ENCODE measurements at places on chromosomes 13 and 19.

- no peak for DNase-seq
Measured at GRCh38 chr13:92179223-92179622, 780.8 kb downstream of the GPC5 start.

- no peak for DNase-seq
Measured at GRCh38 chr19:29683009-29683408, 17.7 kb downstream of the PLEKHF1 start.

GRCh38 chr13:112104881-112105234 is 37.9 kb downstream of the SOX1 start:
- DNase-seq: no peak

- DNase-seq: no peak
Measured at GRCh38 chr13:46113596-46113995, 8.8 kb upstream of the CPB2 start.

- DNase-seq: no peak
Measured at GRCh38 chr19:28549680-28550277, 663.2 kb downstream of the UQCRFS1 start.

DNA sequence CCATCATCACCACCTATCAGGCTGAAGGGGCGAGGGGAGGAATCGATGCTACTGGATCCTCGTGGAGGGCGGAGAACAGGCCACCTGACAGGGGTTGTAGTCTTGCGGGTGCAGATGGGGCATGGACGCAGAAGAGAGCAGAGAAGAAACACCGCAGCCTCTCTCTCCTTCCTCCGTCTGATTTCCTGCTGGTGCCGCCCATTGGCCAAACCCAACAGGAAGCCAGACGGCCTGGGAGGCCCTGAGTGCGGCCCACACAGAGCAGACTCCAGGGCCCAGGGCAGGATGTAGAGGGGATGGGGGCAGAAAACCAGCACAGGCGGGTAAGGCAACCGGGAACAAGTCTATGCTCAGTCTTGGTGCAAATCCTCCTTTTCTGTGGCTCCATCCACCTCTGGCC is 15.4 kb downstream of the CEBPA start:
- DNase-seq: no peak

DNA sequence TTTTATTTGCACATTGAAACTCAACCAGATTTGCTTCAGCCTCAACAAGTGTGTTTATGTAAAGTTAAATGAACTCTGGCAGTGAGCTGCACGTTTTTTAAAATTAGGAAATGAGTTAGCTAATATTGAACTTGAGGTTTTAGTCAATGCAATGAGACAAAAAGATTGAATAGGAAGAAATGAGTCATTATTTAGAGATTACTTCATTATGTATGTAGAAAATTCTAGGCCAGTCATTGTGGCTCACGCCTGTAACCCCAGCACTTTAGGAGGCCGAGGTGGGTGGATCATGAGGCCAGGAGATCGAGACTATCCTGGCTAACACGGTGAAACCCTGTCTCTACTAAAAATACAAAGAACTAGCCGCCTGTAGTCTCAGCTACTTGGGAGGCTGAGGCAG is 22.8 kb upstream of the CD70 start:
- no peak for DNase-seq

GRCh38 chr13:37640499-37640898 is 41.9 kb upstream of the POSTN start:
- no peak for DNase-seq

- DNase-seq: no peak
Measured at GRCh38 chr13:90477216-90477615, 870.3 kb upstream of the MIR17HG start.

GRCh38 chr13:23950736-23951510 is 53.6 kb upstream of the C1QTNF9B start:
- DNase-seq: no peak

DNA sequence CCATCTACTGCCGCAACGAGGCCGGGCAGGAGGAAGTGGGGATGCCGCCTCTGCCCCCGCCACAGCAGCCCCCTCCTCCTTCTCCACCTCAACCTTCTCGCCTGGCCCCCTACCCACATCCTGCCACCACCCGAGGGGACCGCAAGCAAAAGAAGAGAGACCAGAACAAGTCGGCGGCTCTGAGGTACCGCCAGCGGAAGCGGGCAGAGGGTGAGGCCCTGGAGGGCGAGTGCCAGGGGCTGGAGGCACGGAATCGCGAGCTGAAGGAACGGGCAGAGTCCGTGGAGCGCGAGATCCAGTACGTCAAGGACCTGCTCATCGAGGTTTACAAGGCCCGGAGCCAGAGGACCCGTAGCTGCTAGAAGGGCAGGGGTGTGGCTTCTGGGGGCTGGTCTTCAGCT is 3.4 kb upstream of the NUP62 start:
- DNase-seq: no peak

DNA sequence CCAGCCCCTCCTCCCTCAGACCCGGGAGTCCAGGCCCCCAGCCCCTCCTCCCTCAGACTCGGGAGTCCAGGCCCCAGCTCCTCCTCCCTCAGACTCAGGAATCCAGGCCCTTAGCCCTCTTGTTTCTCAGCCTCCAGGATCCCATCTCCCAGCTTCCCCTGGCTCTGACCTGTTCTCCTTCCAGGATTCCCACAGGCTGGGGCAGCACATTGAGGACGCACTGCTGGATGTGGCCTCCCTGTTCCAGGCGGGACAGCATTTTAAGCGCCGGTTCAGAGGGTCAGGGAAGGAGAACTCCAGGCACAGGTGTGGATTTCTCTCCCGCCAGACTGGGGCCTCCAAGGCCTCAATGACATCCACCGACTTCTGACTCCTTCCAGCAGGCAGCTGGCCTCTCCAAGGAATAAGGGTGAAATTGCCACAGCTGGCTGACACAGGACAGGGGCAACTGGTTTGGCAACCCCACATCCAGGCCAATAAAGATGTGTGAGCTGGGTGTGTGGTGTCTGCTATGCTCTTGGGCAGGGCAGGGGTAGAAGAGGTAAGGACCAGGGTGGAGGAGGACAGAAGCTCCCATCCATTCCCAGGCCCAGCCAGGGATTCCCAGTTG is 22.4 kb downstream of the CPT1C start:
- DNase-seq: no peak

DNA sequence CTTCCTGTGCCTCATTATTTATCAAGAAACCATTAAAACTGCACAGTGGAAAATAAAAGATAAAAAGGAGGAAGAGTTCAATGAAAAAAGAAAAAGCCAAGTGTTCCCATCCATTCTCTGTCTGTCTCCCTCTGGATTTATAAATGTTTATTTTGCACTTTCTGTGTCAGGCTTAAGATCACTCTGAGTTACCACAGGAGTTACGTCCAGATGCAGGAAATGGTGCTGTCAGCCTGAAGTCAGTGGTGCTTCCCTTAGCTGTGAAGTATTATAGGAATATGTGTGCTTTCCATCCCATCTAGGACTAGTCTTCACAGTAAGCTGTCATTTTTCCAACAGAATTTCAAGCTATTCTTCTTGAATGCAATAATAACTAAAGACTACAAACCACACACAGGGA is 420.2 kb downstream of the KCTD12 start:
- no peak for DNase-seq

DNA sequence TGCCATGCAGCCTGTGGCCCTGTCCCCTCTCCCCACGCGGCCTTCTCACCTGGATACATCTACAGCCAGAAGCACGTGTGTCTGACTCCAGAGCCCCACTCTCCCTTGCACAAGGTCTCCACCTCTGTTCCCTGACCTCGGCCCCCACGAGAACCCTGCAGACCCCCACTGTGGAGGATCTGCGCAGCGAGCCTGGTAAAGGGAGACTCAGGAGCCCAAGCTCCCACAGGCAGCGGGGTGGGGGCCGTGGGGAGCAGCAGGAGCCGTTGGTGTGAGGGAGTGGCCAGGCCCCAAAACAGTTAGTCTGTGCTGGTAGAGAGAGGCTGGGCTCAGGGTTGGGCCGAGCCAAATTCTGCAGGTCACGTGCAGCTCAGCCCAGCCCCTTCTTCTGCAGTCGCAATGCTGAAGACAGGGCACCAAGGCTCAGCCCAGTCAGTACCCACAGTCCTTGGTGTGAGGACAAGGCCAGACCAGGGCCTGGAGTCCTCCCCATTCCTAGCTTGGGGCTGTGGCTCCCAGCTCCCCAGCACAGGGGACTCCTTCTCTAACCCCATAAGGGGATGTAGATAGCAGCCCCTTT is 28.7 kb upstream of the SLC7A10 start:
- no peak for DNase-seq

GRCh38 chr13:80901530-80901929 is 560.6 kb upstream of the SPRY2 start:
- no peak for DNase-seq

GRCh38 chr19:51372021-51372648 is 319 bp downstream of the NKG7 start:
- no peak for DNase-seq

GRCh38 chr19:14005349-14006084 is 603 bp downstream of the RFX1 start:
- DNase-seq: peak; percentile 96

DNA sequence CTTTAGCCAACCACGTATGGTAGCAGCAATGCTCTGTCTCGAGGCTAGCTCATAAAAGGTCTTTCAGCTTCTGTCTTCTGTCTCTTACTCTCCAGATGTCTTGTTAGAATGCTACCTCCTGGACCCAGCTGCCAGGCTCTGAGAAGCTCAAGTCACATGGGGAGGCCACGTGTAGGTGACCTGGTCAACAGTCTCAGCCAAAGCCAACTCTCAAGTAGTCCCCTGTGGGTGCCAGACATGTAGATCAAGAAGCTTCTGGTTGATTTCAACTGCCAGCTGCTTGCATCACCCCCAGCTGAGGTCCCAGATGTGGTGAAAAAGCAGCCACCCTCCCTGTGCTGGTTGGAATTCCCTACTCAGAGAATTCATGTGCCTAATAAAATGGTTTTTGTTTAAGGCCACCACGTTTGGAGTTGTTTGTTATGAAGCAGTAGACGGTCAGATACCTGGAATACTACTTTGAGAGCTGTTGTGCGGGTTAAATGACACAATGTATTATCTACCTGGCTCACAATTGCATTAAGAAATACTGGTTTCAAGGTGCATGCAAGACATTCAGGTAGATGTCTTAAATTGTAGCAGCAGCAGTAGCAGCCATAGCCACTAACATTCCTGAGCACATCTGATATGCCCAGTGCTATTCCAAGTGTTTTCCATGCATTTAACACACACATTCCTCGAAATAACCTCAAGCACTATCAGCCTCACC is 131.0 kb upstream of the RFC3 start:
- DNase-seq: no peak

GRCh38 chr13:51946163-51946669 is 65.0 kb downstream of the ATP7B start:
- no peak for DNase-seq

DNA sequence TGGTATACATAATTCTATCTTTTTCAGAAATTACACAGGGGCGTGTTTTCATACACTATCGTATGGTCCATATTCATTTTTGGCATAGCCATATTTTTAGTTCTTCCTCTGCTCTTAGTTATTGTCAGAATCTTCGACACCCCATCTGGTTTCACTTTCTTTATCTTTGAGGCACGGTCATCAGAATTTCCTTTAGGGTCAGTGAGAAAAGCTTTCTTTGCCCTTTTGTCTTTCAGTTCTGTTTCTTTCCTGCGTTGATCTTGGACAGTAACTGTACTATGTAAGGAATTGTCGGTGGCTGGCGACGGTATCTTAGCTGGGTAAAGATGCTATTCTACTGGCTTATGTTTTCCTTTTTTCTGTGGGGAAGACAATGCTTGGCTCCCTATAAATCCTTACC is 10.6 kb upstream of the KIR2DL4 start:
- DNase-seq: no peak

- no peak for DNase-seq
Measured at GRCh38 chr13:80297094-80297493, 43.8 kb downstream of the SPRY2 start.

- DNase-seq: no peak
Measured at GRCh38 chr13:44298314-44298713, 75.3 kb upstream of the SERP2 start.

DNA sequence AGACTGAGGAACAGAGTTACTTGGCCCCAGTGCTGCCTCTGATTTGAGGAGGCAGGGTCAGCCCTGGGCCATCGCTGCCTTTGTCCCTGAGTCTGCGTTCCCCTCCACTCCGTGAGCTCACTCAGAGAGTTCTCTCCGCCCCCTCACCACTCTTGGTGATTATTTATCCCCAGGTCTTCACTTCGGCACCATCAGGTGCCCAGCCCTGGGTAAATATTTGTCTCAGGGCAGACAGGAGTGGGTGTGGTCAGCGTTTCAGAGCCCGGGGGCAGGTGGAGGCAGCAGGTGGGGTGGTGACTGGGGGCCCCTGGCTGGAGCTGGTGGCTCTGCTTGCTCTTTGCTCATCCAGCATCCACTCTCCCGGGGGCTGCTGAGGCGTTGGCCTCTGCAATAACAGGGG is 20.6 kb downstream of the PPP1R37 start:
- no peak for DNase-seq

GRCh38 chr13:30191491-30192100 is 115.8 kb downstream of the KATNAL1 start:
- no peak for DNase-seq

GRCh38 chr13:38872693-38873092 is 117.9 kb downstream of the STOML3 start:
- DNase-seq: no peak

- DNase-seq: no peak
Measured at GRCh38 chr13:60267498-60268202, 103.9 kb upstream of the DIAPH3 start.

DNA sequence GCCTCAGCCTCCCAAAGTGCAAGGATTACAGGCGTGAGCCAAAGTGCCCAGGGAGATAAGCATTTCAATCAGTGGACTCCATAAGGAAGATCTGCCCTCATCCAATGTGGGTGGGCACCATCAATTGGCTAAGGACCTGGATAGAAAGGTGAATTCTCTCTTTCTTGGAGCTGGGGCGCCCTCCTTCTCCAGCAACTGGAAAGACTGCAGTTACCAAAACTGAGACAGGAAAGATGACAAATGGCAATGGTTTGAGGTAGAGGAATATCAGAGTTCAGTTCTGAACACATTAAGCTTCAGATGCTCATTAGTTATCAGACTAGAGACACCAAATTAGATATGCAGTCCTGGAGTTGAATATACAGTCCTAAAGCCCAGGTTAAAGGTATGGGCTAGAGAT is 10.5 kb upstream of the ELF1 start:
- peak; percentile 23 for DNase-seq

GRCh38 chr13:28983641-28984040 is 163.5 kb downstream of the MTUS2 start:
- DNase-seq: no peak

DNA sequence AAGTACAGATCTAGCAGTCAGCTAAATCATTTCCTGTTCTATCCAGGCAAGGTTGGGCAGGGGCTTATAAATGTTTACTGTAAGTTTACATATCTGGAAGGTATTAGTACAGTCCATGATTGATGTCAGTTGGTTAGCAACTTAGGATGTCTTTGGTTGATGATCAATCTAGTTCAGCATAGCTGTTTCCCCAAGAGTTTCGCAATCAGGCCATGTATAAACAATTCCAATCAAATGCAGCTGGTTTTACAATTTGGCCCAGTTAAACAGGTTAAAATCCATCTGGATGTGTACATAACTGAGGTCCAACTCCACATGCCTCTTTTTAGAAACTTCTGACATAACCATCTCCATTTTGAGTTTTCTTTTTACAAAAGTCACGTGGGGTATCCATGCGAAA is 6.9 kb downstream of the ZNF221 start:
- DNase-seq: no peak

Data from Right ventricle myocardium inferior (tissue), 1 donor.